ENCODE measurements at places on chromosomes 2 and 18.
A peak's percentile ranks its signal among the peaks of the same experiment; 100 is the strongest.

DNA sequence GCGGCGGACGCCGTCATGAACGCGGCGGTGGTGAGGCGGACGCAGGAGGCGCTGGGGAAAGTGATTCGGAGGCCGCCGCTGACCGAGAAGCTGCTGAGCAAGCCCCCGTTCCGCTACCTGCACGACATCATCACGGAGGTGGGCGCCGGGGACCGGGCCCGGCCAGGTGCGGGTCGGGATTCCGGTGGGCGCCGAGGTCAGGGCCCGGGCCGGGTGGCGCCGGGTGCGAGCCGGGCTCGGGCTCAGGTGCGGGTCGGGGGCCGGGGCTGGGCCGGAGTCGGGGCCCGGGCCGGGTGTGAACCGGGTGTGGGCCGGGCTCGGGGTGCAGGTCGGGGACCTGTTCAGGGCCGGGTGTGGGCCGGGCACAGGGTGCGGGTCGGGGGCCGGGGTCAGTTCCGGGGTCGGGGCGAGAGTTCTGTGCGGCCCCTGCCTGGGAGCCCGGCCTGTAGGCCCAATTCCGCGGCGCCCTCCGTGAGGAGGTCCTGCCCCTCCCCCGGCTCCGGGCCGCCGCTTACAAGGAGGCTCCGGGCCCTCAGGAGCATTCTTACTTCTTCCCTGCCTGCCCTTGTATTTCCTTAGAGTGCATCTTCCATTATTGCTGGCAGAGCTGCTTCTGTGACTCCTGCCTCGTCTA is 447 bp downstream of the TRAF3IP1 start:
- DNase-seq, result peak; percentile 21

DNA sequence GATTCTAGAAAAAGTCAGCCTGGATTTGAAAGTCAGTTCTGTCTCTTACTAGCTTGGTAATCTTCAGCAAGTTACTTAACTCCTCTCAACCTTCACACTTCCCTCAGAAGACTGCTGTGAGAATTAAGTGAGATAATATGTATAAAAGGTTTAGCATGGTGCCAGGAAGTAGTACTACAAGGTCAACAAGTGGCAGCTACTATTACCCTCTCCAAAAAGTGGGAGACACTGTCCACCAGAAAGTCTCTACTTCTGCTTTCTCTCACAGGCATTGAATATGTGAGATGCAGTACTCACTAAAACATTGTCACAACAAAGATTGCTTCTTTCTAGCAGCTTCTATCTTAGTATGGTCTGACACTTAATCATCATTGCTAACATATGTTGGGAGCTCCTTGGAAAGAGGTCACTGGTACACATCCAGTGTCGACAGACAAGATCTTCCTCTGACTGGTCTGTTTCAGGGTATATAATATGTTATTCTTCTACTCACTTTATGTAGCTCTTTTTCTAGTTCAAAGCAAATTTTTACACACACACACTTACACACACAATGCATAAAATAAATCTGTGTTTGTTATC is 47.9 kb downstream of the DOCK10 start:
- no peak for DNase-seq

- DNase-seq, result no peak
Observed at GRCh38 chr2:199973703-199974102, 18.3 kb downstream of the MAIP1 start.

DNA sequence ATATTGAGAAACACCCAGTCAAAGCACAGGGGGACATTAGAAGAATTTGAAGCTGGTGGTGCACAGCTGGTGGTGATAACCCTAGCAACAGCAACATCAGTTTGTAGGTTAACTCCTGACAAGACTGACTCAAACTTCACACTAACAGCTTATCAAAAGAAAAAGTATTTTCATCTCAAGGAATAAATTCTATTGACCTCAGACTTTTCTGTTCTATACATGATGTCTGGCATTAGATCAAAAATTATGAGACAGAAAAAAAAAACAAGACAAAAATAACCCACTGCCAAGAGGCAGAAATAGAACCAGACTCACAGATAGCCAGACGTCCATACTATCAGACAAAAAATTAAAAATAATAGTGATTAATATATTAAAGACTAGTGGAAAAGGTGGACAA is 126.1 kb downstream of the COL6A3 start:
- no peak for DNase-seq

- DNase-seq, result peak; percentile 20
Observed at GRCh38 chr2:85753525-85754312, at the start of gene ATOH8. TSS of gene ATOH8 (plus strand) at chr2:85753991. CDS start at chr2:85754190, 199 bp downstream.

GRCh38 chr18:5622905-5623304 is 79.1 kb upstream of the EPB41L3 start:
- DNase-seq, result no peak

DNA sequence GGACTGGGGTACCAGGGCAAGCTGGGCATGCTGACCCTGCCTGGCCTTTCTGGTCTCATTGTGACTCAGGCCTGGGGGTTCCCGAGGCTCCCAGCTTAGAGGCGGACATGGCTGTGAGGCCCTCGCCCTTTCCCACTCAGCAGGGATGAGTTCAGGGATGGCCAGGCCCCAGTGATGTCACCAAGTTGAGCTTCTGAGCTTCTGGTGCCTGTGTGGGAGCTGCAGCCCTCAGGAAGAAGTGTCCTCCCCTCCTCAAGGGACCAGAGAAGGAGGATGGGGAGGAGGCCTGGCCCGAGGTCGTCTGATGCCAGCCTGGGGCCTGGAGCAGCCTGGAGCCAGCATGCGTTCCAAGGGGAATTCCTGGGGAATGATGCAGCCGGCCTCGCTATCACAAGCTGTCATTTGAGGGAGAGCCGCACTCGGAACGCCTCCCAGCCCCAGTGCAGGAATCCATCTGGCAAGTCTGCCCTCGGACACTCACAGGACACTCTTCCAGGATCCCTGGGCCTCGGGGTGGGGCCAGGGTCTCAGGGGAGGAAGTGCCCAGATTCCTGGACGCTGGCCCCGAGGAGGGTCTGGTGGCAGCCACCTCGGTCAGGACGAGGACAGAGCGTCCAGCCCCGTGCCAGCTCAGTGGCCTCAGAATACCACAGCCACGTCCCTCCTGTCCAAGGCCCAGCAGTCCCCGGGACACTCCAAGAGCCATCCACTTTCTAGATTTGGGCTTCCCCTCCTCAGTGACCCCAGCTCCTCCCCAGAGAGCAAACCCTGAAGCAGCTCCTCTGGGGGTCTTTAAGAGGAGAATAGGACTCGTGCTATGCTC is 61.2 kb upstream of the GPC1 start:
- DNase-seq, result no peak

GRCh38 chr2:201906777-201907562 is 100.6 kb downstream of the CDK15 start:
- DNase-seq, result no peak

GRCh38 chr18:39329496-39330275 is 1764.1 kb upstream of the CELF4 start:
- no peak for DNase-seq

DNA sequence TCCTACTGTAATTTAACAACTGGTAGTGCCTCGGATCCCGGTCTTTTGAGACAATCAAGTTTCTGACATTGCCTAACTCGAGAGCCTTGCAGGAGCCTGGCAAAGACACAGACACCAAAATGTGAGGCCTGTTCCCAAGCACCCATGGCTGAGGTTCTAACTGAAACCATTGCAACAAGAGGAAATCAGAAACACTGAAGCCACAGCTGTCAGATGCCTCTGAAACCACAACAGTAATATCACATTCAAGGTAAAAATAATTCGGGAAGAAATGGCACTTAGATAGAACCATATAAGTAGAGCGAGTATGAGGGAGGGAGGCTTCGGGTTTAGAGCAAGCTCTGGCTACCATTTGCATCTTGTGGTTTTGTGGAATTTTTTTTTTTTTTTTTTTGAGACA is 285.9 kb downstream of the FBXO15 start:
- no peak for DNase-seq

GRCh38 chr18:6708890-6709289 is 20.6 kb upstream of the ARHGAP28 start:
- no peak for DNase-seq

DNA sequence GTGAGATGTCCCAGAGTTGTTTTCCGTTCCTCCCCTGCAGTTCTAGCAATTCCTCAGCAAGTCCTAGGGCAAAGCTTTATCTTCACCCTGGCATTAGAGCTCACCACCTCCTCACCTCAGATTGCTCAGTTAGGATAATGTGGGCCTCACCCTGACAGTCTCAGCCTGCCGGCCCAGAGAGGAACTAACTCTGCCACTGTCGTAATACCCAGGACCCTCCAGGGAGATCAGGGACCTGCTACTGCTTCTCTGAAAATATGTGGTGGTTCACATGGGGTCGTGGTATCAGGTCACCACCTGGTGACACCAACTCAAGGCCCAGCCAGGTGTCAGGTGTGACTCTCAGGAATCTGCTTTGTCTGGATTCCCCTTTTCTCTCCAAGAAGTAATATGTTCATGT is 120.7 kb downstream of the FEZ2 start:
- no peak for DNase-seq

- DNase-seq, result no peak
Observed at GRCh38 chr18:50277942-50278341, 3.4 kb downstream of the MBD1 start.

DNA sequence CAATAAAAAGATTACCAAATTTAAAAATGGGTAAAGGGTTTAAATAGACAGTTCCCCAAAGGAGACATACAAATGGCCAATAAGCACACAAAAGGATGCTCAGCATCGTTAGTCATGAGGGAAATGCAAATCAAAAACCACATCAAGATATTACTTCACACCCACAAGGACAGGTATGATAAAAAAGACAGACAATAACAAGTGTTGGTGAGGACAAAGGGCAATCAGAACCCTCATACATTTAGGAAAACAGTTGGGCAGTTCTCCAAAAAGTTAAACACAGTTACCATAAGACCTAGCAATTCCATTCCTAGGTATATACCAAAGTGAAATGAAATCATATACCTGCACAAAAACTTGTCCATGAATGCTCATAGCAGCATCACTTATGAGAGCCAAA is 14.5 kb downstream of the CREG2 start:
- DNase-seq, result no peak

DNA sequence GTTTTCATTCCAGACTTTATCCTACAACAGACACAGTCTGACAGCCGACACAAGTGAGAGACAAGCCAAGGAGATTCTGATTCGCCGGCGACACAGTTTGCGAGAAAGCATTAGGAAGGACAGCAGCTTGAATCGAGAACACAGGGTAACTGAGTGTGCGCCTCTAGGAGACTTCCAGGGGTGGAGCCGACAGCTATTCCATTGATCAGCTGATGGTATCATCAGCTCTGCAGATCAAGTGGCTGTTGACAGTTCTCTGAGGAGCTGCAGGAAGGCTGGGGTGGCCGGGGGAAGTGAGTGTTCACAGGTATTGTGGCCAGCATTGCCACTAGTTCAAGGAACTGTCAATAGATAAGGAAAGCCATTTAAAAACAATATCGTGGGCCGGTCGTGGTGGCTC is 57.3 kb upstream of the TMEM182 start:
- no peak for DNase-seq

GRCh38 chr2:230932556-230933511 is 7.8 kb upstream of the GPR55 start:
- DNase-seq, result no peak

- no peak for DNase-seq
Observed at GRCh38 chr2:134312482-134312881, 58.6 kb downstream of the MGAT5 start.

DNA sequence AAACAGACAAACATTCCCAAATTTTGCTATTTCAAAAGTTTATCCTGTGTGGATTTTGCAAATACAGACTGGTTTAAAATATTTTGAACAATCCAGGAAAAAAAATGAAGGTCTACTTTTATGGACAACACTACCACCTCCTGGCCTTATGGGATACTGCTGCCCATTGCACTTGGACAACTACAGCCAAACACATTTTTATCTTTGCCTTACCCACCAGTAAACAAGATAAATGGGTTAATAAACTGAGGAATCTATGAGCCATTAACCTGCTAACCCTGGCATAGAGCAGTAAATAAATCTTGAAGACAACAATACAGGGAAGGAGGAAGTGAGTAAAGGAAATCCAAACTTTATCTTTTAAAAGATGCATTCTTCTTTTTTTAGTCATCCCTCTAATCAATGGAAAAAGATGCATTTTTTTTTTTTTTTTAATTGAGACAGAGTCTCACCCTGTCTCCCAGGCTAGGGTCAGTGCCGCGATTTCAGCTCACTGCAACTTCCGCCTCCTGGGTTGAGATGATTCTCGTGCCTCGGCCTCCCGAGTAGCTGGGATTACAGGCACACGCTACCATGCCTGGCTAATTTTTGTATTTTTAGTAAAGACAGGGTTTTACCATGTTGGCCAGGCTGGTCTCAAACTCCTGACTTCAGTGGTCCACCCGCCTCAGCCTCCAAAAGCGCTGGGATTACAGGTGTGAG is 2.1 kb upstream of the SPIRE1 start:
- no peak for DNase-seq

GRCh38 chr2:119367472-119368099 is 809 bp downstream of the DBI start:
- peak; percentile 29 for DNase-seq

- DNase-seq, result no peak
Observed at GRCh38 chr2:218202266-218202665, 14.7 kb upstream of the ARPC2 start.

- DNase-seq, result no peak
Observed at GRCh38 chr2:198811198-198811597, 646.5 kb downstream of the SATB2 start.

- no peak for DNase-seq
Observed at GRCh38 chr2:76861708-76862107, 660.5 kb downstream of the LRRTM4 start.

- DNase-seq, result no peak
Observed at GRCh38 chr2:238892796-238893195, 44.9 kb downstream of the TWIST2 start.

- DNase-seq, result no peak
Observed at GRCh38 chr2:206840999-206841398, 75.6 kb downstream of the FASTKD2 start.

- DNase-seq, result no peak
Observed at GRCh38 chr2:69436596-69436937, 668 bp downstream of the NFU1 start.

- DNase-seq, result no peak
Observed at GRCh38 chr2:199956062-199956380, 639 bp downstream of the MAIP1 start.

- DNase-seq, result no peak
Observed at GRCh38 chr2:71073475-71073874, 5.0 kb downstream of the NAGK start.

DNA sequence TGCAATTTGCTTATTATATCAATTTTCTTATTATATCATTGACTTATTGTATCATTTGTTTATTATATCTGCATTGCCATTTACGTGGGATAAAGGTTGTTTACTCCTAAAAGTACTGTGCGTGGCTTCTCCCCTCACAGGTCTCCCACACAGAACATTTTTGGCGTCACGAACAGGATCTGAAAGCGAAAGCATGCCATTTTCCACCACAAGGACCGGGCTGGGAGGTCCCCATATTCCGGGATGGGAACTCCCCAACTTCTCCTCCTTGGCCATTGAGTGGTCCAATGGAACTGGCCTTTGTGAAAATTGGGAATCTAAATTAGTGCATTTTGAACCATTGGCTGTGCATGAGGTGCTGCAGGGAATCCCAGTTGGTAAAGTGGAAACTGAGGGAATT is 4.8 kb upstream of the DSG2 start:
- DNase-seq, result no peak

GRCh38 chr2:222033541-222033940 is 265.3 kb downstream of the PAX3 start:
- DNase-seq, result no peak
